ENCODE measurements at places on chromosomes 5 and 9.

GRCh38 chr9:131419716-131420115, 25.8 kb downstream of the PRRC2B start:
- DNase-seq = no peak

GRCh38 chr5:95163079-95163478, 121.8 kb downstream of the MCTP1 start:
- no peak for DNase-seq

DNA sequence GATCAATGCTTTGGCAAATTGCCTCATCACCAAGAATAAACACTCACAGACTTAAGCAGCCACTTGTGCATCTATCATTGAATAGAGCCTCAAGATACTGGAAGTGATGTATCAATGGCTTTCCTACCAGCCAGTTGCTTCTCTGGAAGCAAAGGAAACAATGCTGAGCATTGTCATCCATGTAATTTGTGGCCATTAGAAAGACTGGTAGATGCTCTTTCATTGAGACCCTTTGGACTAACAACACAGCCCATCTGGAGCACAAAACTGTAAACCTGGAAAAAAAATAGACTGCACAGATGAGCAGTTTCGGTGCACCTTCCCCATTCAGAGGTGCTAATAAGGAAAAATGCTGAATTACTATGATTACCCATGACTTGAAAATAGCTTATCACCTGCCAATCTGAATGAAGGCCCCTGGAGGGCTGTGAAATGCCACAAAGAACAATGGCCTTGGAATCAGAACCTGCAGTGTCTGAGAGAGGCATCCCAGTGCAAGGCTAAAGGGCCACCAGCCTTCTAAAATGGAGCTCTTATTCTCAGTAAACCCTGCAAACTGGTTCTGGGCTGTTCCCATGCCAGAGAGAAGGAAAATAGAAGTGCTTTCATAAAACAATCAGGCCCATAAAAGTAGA, 127.5 kb downstream of the RFK start:
- DNase-seq = no peak

- DNase-seq = no peak
Measured at GRCh38 chr9:81676395-81676794, 13.0 kb downstream of the TLE1 start.

DNA sequence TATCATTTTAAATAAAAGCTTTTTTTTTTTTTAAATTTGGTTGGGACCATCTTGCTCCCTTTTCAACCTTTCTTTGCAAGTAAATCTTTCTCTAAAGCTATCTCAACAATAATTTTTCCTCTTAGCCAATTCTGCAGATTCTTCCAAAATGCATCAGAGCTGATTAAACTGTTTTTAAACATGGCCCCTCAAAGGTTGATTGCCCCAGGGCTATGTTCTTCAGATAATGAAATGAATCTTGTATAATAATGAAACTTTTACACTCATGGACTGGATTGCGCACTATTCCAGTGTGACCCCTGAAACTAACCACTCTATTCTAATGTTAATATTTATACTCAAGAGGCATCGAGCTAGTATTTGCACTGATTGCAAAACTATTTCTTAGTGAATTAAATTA, 222.8 kb upstream of the PRDM9 start:
- DNase-seq = no peak

- DNase-seq = no peak
Measured at GRCh38 chr5:137086342-137086741, 412.8 kb downstream of the SPOCK1 start.

DNA sequence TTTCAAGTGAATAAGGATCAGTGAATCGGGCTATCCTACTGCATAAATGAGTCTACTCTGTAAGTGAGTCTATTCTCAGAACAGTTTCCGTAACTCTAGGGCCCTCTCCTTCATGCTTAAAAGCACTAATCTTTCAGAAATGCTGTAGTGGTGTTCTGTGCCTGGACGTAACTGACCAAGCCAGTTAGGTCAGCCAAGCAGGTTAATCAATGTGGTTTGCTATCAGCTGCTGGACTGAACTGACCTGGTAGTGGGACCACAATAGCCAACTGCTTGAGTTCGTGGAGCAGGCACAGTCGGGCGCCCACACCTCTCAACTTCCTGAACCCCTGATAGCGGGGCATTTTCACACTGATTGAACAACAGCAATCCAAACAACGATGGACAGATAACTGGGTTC, 6.8 kb downstream of the SLC1A3 start:
- DNase-seq = no peak

- DNase-seq = no peak
Measured at GRCh38 chr5:158079097-158079496, 220.2 kb upstream of the CLINT1 start.

- no peak for DNase-seq
Measured at GRCh38 chr5:158534203-158534602, 565.5 kb downstream of the EBF1 start.

DNA sequence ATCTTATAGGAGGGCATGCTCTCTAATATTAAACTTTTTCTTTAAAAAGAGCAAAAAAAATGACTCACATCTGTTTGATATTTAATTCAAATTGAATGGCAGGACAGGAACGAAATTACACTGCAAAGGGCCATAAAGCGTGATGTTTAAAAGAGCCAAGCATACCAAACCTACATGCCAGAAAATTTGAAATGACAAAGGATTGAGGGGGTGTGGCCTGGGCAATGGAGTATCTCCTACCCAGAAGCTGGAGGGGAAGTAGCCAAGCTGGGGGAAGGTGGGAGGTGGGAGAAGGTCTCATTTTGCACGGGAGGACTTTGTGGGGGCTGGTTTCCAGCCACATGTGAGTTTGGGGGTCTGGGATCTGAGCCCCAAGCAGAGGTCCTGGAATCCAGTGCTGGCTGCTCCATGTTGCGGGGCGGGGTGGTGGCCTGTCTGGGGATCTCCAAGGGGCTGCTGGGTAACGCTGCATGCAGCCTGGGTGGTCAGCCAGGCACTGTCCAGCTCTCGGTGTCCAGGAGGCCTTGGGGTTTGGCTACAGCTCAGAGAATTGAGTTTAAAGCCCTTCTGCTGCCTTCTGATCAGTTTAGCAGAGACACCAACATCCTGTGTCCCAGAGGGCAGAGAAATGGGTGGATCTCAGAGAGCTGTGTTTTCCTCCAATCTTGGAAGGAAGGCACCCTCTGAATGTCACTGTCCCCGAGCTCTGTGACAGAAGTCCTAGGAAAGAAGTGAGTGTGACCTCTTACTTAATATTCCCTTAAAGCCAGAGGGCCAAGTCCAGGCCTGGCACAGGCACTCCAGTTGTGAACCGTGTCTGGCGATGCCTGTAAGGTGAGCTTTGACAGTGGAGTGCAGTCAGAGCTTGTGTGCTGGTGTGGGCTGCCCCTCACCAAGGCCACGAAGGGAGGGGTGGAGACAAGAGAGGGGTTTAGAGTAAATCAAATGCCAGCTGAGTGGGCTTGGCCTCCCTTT, 7.6 kb downstream of the DCANP1 start:
- DNase-seq = no peak

DNA sequence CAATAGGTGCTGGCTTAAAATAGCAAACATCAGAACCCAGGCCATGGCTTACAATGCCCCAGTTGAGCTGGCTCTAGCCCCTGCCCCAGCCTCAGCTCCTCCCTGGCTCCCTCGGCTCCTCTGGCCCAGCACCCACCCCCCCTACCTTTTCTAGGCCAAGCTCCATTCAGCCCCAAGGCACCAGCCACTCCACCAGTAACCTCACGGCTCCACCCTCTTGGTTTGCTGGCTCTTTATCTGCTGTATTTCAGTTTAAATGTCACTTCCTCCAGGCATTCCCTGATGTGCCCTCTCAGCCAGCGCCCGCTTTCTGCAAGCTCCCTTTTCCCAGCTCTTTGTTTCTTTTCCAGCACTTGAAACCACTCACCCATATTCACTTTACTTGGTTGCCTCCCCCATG, 10.6 kb downstream of the C1QTNF2 start:
- no peak for DNase-seq

GRCh38 chr5:45355189-45355992, 340.8 kb downstream of the HCN1 start:
- no peak for DNase-seq

DNA sequence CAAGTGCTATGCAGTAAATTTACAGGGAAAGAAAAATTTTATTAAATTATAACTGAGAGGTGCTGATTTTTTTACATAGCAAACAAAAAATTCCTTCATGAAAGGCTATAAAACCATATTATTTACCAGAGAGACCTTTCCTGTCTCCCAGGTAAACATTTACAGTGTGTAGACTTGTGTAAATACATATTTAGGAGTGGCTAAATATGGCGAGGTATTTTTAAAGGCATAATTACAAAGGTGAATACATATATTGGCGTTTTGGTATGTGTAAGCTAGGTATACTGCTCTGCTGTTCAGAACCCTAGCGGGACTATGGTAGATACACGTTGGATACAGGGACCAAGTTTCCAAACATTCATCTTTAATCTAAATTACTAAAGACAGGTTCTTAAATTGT, 170.6 kb upstream of the MEF2C start:
- DNase-seq = no peak

- no peak for DNase-seq
Measured at GRCh38 chr5:125630237-125630636, 793.0 kb upstream of the GRAMD2B start.
